ENCODE measurements at places on chromosomes 6 and 20. TPM values are rescaled to one million over a fixed set of nuclear protein-coding genes. Genes with fewer than 3 reads are reported as not detected.

ENPP4 gene
- 5.4 TPM for total RNA-seq

GRCh38 chr6:26322645-26323482, 42.1 kb upstream of the BTN3A2 start:
- DNase-seq = peak; percentile 98

GRCh38 chr6:111291336-111292259, 191.4 kb downstream of the REV3L start:
- DNase-seq = no peak

GRCh38 chr6:109978174-109979032, at the start of gene GPR6:
Gene GPR6, plus strand, starts transcription at chr6:109978311. Its CDS starts 802 bp downstream, at chr6:109979113.
- DNase-seq = no peak

- no peak for DNase-seq
Measured at GRCh38 chr6:107624541-107624940, 134.6 kb downstream of the SOBP start.

DNA sequence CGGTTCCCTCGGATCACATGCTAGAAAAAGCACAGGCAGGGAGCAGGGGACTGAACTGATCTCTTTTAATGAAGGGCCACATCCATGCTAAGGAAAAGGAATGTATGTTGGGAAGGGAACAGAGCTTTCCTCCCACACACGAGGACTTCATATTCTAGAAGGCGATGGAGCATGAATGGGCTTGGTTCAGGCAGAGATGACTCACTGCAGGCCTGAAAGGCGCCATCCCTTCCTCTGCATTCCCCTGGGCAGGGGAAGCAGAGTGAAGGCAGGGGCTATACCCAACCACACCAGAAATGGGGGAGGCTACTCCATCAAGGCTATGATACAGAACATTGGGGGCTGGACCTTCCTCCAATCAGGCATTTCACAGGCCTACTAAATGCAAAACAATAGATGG, 30.6 kb downstream of the ELMO2 start:
- no peak for DNase-seq

BCAS1 gene
- total RNA-seq = 3.1 TPM

DNA sequence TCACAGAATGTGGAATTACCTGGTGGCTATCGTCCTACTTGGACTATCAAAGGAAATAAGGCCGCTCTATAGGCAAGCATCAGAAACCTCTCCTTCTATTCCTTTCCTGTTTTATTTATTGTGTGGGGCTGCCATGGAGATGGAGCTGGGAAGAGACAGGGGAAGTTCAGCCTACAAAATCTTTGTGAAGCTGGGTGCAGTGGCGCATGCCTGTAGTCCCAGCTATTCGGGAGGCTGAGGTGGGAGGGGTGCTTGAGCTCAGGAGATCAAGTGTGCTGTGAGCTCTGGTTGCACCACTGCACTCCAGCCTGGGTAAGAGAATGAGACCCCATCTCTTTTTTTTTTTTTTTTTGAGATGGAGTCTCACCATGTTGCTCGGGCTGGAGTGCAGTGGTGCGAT, 60.3 kb downstream of the KCNB1 start:
- DNase-seq = no peak

PARD6B gene
- 132 TPM for total RNA-seq

FILIP1 gene
- 0.26 TPM for total RNA-seq

RBM24 gene
- 23.0 TPM for total RNA-seq

DNA sequence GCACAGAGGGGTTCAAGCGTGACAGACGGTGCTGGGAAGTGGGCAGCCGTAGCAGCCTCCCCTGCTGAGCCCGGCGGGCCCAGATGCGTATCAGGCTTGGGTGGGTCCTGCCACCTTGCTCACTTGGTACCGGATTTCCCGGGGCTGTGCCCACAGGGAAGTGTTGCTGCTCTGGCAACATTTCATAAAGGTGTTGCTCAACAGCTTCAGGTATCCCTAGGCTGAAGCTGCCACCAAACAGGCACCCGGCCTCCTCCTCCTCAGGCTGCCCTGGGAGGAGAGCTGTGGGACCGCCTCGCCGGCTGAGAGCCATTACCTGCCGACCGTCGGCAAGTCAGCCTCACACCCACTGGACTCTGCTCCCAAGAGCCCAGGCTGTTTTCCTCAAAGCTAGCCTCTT, 11.5 kb downstream of the PSMG4 start:
- no peak for DNase-seq

- no peak for DNase-seq
Measured at GRCh38 chr20:8811801-8812594, 256.9 kb upstream of the PLCB4 start.
